ENCODE measurements at places on chromosomes 7 and 10. TPM values are rescaled to one million over a fixed set of nuclear protein-coding genes. Genes with fewer than 3 reads are reported as not detected.
A peak's percentile ranks its signal among the peaks of the same experiment; 100 is the strongest.

The NODAL gene
- not detected for total RNA-seq

The SEMA3D gene
- total RNA-seq = 210 TPM

The NRAP gene
- not detected for total RNA-seq

The TMEM184A gene
- total RNA-seq = 0.28 TPM

The TECPR1 gene
- 39.6 TPM for total RNA-seq

The SFTPA1 gene
- total RNA-seq = not detected

The TSPAN13 gene
- 47.0 TPM for total RNA-seq

DNA sequence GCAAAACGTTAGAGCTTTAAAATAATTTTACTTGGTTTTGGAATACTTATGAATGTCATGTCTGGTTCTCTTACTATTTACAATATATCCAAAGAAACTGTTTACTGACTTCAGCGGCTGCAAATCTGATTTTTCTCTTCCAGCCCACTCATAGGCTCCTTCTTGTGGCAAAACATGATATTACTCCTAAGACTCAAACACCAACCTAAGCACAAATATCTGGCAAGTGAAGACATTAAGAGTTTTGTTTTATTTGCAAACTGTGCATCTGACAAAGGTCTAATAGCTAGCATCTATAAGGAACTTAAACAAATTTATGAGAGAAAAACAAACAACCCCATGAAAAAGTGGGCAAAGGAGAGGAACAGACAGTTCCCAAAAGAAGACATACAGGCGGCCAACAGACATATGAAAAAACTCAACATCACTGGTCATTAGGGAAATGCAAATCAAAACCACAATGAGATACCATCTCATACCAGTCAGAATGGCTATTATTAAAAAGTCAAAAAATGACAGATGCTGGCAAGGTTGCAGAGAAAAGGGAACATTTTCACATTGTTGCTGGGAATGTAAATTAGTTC is 20.3 kb upstream of the GJC3 start:
- no peak for DNase-seq

GRCh38 chr10:21715531-21716195 is 181.6 kb downstream of the MLLT10 start:
- no peak for DNase-seq

GRCh38 chr10:124173298-124173900 is 80.0 kb upstream of the CHST15 start:
- no peak for DNase-seq

DNA sequence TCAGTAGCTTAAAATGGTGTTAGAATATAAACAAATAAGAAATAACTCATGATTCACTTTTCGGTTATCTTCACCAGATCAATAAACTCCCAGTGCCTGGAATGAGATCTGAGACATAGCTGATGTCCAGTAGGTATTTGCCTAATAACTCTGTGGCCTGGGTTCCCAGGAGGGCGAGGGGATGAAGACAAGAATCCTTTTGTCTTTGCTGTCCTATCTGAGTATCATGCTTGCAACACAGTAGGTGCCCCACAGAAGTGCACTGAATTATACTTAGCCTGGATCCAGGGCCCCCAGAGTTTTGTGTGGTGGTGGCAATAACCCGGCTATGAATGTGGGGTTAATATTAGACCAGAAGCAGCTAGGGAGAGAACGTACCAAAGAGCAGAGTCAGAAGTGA is 350.1 kb upstream of the AOAH start:
- DNase-seq = no peak

GRCh38 chr7:148222721-148223120 is 367.8 kb upstream of the C7orf33 start:
- DNase-seq = no peak

DNA sequence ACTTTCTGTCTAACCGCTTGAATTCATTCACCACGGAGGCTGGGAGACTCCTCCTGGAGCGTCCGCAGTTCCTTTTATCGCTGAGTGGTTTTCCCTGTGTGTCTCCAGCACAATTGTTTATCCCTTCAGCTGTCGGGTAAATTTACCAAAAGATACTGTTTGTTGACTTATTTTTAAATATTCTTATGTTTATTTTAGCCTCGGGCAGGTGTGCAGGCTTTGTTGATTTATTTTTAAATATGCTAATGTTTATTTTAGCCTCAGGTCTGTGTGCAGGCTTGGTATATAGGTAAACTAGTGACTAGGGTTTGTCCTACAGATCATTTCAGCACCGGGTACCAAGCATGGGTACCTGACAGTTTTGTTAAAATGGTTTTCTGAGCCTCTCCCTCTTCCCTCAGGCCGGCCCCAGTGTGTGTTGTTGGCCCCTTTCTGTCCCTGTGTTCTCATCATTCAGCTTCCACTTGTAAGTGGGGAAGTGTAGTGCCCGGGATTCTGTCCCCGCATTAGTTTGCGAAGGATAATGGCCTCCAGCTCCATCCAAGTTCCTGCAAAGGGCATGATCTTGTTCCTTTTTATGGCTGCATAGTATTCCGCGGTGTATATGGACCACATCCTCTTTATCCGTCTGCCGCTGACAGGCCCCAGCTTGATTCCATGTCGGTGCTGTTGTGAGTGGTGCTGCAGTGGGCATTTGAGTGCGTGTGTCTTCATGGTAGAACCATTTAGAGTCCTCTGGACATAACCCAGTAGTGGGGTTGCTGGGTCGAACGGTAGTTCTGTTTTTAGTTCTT is 5.3 kb downstream of the GET4 start:
- peak; percentile 14 for DNase-seq

DNA sequence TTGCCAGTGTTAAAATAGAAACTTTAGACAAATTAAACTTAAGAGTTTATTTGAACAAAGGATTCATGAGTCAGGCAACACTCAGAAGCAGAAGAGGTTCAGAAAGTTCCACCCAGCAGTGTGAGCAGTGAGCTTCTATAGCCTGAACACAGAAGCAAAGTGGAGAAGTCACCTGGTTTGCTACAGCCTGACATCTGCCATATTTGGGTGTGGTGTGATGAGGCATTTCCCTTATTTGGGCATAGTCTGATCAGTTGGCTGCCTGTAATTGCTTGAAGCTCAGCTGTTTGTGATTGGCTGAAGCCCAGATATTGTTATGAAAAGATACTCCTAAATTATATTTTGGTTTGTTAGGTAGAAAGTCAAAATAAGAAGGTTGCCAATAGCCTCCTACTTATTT is 39.1 kb downstream of the VWC2 start:
- DNase-seq = no peak
